Stimulated activated CD8-positive, alpha-beta memory T cell treated with anti-CD3 and anti-CD28 coated beads, Interleukin-12 subunit alpha, Interleukin-12 subunit beta, amount 100 ng/mL, for 1 hour (primary cell): ENCODE measurements at places on chromosomes 2 and 18.

DNA sequence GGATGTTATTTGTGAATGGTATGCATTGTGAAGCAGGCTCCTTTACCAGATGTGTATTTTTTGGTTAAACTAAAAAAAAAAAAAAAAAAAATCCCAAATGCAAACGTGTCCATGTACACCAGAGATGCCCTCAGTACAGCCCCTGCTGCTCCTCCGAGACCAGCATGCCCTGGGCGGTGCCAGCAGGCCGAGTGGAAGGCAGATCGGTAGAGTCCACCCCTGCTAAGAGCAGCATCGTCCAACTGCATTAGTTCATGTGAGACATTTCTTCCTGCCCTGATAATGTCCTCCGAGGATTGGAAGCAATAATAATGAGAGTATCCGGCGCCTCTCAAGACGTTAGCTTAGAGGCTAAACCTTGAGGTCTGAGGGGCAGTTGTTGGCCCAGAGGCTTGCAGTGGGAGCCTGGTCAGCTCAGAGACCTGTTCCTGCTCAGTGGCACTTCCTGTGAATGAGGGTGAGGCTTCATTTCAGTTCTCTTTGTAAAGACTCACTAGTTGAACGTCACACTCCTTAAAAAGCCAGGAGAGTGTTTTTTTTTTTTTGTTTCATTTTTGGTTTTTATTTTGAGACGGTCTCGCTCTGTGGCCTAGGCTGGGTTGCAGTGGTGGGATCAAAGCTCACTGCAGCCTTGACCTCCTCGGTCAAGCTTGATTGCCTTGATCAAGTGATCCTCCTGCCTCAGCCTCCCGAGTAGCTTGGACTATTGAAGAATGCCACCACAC lies 5.6 kb downstream of the SLC66A3 start:
- no peak for DNase-seq

DNA sequence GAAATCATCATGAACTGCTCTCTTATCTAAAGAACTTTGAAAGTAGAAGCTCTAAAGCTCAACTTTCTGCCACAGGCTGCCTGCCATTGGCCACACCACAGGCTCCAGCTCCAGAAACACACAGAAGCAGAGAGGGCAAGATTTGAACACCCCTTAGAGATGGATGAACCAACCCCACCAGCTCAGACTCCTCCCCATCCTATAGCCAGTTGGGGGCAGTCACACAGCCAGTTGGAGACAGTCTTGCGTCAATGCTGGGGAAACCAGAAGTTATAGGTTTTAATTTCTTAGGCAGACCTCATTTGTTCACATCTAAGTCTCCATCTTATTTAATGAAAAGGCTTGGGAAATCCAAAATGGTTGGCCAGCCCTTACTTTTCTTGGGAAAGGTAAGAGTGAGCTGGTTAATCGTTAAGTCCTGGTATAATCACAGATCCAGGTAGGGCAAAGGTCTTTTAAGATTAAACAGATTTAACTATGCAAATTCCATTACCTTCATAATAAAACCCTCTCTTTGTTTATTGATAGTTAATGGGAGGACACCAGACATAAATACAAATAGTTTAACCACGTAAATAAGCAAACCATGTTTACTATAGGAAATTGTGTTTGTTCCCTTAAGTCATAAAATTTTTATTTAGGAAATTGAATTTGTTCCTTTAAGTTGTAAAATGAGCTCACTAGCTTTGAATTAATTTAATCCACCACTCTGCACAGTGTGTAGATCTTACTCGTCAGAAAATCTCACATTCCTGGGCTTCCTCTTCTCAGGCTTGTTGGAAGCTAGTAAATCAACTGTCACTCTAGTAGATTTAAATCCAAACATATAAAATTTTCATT lies 28.0 kb downstream of the MRO start:
- no peak for DNase-seq

DNA sequence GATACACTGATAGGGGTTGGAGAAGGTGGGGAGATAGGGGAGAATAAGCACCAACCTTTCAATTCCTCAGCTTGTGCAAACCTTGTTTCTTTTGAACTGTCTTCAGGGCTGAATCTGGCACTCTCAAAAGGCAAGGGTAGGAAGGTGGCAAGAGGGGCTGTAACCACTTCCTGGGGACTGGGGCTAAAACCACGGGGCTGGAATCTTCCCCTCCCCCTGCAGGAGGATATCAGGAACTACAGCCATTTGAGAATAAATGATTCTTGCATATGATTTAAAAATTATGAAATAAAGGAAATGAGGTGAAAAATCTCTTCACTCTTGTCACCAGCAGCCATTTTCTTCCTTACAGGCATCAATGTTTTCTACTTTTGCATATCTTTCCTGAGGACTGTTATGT lies 50.8 kb downstream of the ATOH8 start:
- no peak for DNase-seq

GRCh38 chr2:65156041-65156440 lies 26.1 kb upstream of the RAB1A start:
- no peak for DNase-seq

DNA sequence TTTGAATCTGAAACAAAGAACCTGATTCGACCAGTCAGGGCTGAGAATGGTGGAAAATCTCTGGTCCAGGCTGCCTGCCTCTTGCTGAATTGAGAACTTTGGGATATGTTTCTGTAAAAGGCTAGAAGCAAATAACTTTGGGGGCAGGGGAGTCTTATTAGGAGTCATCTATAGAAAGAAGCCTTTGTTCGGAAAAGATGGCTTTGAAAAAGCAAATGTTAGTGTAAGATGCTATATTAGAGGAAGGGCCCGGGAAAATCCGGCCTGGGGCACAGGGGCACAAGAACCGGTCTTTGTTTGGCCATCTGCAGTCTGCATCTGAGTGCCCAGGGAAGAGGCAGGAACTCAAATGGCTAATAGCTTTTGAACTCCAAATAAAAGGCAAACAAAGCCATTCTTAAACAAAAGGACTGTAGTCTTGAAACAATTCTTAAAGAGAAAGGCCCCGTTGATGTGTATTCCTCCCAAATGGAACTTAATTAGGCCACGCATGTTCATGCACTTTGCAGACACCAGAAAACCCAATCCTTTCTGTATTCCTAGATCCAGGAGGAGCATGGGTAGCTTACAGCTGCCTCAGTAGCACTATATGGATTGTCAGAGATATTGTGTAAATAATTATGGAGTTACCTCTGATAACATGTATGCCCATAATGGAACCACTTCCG lies 180.0 kb upstream of the ARL4C start:
- DNase-seq = no peak

GRCh38 chr18:7812431-7813063 lies 245.4 kb downstream of the PTPRM start:
- DNase-seq = no peak

GRCh38 chr2:195961873-195962272 lies 106.8 kb downstream of the DNAH7 start:
- DNase-seq = no peak

GRCh38 chr2:118049816-118050140 lies 35.9 kb upstream of the CCDC93 start:
- DNase-seq = no peak

- DNase-seq = no peak
These were observed 91.5 kb upstream of the PARD3B start for GRCh38 chr2:204453730-204454167.

DNA sequence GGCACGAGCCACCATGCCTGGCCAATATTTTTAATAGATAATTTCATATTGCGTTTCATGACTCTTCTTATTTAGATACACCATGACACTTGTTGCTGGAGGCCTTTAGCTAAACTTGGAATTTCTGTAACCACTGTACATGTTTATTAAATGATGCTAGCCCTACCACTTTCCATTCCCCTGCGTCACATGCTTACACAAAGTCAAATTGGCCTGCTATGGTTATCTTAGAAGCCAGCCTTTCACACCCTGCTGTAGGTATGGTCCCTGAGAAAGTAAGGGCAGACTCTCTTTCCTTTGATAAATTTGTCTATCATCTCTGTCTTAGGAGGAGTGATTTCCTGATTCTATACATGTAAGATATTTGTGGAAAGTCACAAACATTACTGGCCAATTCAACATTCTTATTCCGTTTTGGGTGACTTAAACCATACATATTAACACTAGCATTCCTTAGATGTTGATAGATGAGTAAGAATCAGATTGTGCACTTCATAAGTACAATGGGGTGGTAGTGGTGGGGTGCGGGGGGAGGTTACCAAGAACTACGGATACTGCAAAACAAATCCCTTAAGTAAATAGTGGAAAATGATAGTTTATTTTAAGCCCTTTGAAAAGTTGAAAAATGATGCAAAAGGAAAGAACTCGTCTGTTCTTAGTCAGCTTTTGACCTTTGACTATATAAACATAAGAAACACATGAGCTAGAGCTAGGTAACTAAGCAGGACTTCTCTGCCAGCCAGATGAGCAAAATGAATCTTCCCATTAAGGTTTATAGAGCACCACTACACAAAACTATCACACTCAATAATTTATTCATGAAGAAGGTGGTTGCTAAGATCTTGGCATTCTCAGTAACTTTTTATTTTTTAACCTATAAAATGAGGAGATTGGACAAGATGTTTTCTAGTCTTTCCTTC lies 7.9 kb upstream of the NDUFV2 start:
- DNase-seq = no peak

- DNase-seq = no peak
These were observed 1795.7 kb upstream of the PIK3C3 start for GRCh38 chr18:40159141-40160017.

DNA sequence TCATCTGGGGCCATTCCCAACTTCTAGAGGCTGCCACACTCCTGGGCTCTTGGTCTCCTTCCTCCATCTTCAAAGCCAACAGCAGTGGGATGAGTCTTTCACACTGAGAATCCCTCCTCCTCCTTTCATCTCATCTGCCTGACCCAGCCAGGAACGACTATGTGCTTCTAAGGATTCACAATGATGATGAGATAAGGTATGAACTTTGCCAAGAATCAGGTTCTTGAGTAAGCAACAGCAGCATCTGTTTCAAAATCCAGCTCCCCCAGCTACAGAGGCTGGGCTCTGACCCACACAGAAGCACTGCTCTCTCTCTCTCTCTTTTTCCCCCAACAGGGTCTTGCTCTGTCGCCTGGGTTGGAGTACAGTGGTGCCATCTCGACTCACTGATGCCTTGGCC lies 46.4 kb downstream of the TIMM21 start:
- DNase-seq = no peak

DNA sequence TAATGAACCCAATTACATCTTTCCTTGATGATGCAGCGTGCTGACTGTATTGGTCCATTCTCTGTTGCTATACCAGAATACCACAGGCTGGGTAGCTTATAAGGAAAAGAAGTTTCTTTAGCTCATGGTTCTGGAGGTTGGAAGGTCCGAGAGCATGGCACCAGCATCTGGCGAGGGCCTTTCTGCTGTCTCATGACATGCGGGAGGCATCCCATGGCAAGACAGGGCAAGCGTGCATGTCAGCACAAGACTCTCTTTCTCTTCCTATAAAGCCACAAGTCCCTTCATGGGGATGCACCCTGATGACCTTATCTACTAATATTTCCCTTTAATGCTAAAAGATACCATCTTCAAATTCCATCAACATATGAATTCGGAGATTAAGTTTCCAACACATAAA lies 122.8 kb upstream of the FHL2 start:
- no peak for DNase-seq

GRCh38 chr2:239534581-239535412 lies 134.0 kb upstream of the HDAC4 start:
- no peak for DNase-seq

GRCh38 chr2:104584393-104584792 lies 269.5 kb upstream of the POU3F3 start:
- no peak for DNase-seq

- DNase-seq = no peak
These were observed 254.4 kb upstream of the CHAC2 start for GRCh38 chr2:53513167-53513666.

- DNase-seq = no peak
These were observed 13.8 kb upstream of the FZD5 start for GRCh38 chr2:207783514-207783913.

DNA sequence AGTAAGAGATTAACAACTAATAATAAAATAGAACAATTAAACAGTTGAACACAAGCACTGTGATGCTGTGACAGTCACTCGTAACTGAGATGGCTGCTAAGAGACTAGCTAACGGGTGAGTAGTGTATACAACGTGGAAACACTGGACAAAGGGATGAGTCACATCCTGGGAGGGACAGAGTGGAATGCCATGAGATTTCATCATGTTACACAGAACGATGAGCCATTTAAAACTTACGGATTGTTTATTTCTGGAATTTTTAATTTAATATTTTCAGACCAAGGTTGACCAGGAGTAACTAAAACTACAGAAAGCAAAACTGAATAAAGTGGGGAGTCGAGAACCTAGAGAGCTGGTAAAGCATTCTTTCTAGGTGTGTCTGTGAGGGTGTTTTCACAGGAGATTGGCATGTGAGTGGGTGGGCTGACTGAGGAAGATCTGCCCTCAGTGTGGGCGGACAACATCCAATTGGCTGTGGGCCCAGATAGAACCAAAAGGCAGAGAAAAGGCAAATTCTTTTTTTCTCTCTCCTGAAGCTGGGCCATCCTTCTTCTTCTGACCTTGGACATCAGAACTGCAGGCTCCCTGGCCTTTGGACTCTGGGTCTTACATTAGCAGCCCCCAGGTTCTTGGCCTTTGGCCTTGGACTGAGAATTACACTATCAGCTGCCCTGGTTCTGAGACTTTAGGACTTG lies 14.6 kb downstream of the TMSB10 start:
- DNase-seq = no peak

DNA sequence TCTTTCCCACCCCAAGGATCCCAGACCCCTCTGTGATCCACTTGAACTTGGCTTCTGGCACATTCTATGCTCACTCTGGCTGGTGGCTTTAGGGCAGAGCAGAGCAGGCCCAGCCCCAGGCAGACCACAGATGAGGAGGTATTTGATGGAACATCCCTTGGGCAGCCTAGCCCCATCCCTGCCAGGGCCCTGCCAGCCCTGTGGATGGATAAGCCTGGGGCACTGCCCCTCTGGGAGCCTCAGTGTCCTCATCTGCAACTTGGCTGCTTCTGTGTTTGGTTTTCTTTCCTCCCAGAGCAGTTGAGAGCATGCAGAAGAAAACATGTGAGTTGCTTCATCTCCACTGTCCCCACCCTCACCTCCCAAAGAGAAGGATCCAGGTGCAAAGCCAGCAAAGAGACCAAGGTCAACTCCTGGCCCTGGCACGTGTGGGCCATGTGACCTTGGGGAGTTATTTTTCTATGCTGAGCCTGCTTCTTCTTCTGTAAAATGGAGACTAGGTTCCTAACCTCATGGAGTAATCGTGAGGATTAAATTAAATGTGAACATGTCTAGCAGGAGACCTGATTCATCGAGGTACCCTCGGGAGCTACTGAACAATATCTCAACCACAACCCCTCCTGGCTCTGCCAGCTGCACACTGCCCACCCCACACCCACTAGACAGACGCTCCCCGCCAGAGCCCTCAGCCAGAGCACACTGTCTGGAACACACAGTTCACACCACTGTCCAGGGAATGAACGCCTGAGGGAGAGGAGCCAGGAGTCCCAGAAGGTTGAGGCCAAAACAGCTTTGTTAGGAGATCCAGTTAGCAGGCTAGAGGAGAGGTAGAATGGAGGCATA lies 14.6 kb upstream of the TNS1 start:
- no peak for DNase-seq
